T1000 (cell line): ENCODE measurements at places on chromosomes 5 and 9.

DNA sequence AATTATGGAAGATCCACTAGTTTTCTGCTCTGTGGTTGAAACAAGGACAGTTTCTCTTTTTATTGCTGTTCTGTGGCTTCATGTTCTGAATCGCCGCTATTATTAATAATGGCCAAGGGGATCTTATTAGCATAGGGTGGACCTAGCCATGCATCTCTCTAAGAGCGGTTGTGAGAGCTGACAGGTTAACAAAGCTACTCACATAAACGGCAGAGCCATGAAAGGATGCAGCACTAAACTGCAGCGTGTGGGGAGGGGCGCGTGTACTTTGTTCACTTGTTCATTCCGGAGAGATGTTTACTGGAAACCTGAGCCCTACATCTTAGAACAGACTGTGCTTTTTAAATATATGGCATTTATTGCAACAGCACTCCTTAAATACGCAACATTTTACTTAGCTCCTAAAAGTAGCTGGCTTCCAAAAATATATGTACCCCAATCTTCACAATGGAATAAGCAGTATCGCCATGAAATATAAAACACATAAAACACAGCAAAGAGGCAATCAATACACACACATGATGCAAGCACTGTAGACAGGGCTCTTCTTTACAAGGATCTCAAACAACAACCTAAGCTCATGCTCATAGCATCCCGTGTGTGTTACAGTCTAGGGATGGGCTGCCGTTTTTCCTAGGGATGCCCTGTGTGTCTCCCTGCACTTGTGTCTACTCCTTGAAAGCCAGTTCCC, 424.6 kb downstream of the MED10 start:
- DNase-seq, result no peak

DNA sequence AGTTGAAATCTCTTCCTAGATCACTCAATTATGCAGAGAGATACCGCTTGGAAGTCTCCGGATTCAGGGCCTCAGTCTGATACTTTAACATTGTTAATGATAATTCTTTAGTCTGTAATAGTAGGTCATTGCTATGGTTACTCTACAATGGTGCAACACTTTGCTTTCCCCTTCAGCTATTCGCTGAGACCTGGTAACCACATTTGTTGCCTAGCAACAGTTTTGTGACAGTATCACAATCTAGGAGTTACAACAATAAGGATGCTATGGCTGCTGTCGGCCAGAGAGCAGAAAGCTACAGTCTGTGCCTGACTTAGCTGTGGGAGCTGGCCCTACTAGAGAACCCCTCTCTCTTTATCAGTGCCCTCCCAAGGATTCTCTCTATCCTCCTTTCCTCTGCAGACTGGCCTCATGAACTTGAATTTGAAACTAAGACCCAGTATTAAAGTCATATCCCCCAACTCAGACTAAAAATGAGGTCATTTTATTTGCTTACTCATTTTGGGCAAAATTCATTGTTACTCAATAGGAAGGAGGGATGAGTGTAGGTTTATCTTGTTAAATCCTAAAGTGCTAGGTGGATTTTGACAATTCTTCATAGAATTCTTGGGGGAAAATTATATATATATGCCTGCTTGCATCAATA, 39.3 kb downstream of the NR2F1 start:
- DNase-seq, result no peak

- DNase-seq, result no peak
These were observed 307.8 kb downstream of the ENC1 start for GRCh38 chr5:74332682-74333081.

DNA sequence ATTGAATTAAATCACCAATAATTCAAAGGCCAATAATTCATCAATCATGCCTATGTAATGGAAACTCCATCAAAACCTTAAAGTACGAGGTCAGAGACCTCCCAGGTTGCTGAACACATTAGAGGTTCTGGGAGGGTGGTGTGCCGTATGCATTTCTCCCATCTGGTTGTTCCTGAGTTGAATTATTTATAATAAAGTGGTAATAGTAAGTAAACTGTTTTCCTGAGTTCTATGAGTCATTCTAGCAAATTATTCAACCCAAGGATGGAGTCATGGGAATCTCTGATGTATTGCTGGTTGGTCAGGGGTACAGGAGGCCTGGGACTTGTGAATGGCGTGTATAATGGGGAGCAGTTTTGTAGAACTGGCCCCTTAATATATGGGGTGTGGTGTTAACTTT, 191.7 kb downstream of the CARTPT start:
- no peak for DNase-seq

DNA sequence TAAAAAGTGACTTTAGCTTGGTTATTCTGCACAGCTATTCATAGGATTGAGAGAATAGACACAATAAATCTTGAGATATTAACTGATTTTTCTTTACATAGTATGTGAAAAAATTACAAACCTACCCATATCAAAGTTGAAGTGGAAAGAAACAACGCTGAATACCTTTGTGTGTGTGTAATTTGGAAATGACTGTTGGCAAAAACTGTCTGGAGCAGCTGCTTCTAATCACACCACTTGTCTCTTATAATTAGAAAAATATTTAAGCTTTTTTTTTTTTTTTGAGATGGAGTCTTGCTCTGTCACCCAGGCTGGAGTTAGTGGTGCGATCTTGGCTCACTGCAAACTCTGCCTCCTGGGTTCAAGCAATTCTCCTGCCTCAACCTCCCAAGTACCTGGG, 110.8 kb upstream of the POC5 start:
- DNase-seq, result no peak

DNA sequence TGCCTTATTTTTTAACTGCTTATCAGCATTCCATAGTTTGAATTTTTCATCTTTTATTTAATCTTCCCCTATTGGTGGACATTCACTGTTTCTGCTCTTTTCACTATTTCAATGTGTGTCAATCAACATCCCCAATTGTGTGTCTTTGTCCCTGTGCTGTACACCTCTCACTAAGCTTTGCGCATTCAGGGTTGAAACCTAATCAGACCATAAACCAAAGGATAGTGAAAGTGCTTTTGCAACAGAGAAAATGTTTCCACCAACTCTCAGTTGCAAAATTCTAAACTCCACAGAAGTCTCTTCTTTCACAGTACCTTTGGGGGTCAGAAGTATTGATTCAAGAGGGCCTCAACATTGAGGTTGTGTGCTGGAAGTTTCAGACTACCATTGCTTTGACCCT, 127.1 kb upstream of the SAP30L start:
- no peak for DNase-seq

DNA sequence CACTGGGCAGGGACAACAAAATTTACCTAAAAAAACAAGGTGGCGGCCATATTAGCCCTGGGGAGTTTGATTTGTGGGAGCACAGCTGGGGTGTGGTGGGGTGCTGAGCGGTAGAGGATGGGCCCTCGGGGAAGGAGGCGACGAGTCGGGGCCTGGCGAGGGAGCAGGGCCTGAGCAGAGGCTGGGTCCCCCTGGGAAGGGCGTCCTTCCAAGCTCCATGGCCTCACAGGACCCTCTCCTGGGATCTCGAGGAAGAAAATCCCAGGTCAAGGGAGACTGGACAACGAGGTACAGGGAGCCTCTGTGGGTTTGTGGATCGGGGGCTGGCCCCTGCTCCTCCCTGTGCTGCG, 165.5 kb downstream of the CACNA1B start:
- DNase-seq, result no peak

DNA sequence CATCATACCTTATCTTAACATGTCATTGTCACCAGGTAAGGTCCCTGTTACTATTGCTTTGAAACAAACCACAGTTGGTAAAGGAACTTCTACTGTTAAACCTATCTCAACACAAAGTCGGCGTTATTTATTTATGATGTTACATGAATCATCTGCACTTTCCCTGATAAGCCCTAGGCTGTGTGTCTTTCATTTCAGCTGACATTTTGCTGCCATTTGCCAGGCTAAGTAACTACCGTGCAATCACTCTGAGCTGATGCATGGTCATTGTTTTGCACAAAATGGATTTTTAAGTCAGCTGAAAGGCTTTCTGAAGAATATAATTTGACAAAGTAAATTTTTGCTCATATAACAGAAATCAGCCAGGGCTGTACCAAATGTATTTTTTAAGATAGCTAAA, 546.5 kb downstream of the ZNF608 start:
- DNase-seq, result no peak

- no peak for DNase-seq
These were observed 288.0 kb downstream of the ELAVL2 start for GRCh38 chr9:23538067-23538402.

DNA sequence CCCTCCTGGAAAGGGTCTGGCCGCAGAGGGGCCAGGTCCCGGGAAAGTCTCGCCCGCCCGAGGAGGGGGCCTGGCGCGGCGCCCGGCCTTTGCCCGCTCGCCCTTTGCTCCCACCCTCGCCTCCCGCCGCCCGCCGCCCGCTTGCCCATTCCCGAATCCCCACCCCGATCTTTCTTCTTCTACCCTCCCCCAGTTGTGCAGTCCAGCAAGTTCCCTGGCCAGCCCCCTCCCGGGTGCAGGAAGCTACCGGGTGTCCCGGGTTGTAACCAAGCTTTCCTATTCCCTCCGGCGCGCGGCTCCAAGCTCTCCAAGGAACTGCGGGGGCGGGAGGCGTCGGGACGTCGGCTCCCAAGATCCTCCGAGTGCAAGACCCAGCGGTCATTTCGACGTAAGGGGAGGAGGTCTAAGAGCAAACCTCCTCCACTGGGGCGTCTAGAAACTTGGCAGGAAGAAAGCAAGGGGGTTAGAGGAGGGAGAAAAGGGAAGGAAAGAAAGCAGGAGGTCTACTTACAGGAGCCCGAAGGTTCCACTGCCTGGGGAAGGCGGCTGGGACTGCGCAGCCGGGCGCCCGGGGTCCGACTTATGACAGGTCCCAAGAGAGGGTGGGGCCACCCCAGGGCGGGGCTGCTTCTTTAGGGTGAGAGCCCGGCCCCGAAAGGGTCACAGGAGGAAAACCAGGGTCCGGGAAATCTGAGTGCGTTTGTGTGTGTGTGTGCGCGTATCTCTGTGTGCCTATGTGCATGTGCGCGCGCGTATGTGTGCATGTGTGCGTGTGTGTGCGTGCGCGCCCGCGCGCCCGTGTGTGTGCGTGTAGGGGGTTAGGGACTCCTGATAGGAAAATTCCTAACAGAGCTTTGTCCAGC, at the start of gene PTGR1:
PTGR1 (minus strand) TSS at position 556 of the 863 bp plus-strand sequence. CDS start 2,225 bp downstream, outside the sequence.
- DNase-seq, result peak; percentile 46

GRCh38 chr5:149412783-149413476, 33.8 kb upstream of the IL17B start:
- DNase-seq, result no peak

GRCh38 chr5:40681363-40682153, 1.8 kb downstream of the PTGER4 start:
- no peak for DNase-seq

- no peak for DNase-seq
These were observed 9.9 kb upstream of the FBP2 start for GRCh38 chr9:94603259-94604160.

DNA sequence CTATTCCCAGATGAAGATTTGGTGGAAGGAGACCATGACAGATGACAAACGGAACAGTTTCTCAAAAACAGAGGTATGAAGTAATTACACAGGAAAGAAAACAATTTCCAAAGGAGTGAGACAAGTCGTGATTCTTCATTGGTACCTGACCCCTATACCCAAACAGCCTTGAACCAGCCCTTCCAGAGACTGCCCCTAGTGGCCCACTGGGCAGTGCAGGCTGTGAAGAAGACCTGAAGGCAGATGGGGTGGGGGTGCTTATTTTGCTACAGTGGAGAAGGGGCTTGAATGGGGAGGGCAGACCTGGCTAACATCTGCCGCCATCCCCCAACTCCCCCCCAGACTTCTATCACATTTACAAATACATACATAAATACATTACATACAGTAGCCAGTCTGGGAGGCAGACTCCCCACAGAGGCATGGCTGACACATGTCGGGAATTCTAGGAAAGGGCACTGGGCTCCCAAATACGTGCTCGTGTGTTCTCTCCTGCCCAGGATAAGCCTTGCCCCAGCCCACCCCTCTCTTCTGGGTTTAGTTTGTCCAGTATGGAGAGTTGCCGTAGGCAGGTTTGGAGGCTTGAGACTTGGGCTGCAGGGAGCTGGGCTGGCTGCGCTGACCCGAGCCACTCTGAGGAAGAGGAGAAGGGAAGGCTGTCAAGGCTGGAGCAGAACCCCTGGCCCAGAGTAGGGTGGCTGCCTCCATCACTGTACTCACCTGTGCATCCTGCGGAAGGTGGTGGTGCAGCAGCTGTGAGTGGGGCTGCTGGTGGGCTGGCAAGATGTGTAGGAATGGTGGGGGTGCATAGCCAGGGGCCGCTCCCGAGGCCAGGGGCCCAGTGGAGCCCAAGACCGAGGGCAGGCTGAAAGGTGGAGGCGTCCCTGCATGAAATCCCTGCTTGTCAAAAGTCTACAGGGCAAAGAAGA, 105.3 kb downstream of the UBE2R2 start:
- no peak for DNase-seq

- no peak for DNase-seq
These were observed 238.5 kb upstream of the FBXL7 start for GRCh38 chr5:15261269-15261995.

DNA sequence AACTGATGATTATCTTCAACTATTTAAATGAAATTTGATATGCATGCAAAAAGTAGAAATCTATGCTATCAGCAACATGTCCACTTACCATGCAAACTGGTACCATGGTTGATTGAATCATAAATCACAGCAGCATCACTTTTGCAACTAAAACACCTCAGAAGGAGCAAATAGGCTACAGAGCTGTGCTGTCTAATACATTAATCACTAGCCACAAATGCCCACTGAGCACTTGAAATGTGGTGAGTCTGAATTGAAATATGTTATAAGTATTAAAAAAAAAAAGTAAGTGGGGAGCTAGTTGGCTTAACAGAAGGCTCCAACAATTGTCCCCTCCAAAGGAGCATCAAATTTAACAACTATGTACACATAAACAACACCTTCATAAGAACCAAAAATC, 112.5 kb downstream of the FAM114A2 start:
- no peak for DNase-seq

GRCh38 chr9:34899535-34900158, 58.4 kb upstream of the PHF24 start:
- DNase-seq, result peak; percentile 26

DNA sequence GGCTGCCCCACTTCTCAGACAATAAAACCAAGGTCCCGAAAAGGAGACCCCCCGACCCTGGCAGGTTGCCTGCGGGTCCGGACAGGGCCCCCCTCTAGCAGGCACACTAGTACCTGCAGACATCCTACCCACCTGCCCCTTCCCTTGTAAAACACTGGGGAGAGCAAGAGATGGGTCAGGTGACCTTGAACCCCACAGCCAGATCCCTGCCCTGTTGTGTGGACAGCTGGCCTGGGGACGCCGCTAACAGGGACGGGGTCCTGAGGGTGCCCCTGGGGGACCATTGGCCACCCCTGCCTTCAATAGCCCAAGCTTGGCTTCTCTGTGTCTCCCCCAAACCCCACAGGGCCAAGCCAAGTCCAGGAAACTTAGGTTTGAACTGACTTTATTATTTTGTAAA, 45.0 kb upstream of the UBAC1 start:
- no peak for DNase-seq

DNA sequence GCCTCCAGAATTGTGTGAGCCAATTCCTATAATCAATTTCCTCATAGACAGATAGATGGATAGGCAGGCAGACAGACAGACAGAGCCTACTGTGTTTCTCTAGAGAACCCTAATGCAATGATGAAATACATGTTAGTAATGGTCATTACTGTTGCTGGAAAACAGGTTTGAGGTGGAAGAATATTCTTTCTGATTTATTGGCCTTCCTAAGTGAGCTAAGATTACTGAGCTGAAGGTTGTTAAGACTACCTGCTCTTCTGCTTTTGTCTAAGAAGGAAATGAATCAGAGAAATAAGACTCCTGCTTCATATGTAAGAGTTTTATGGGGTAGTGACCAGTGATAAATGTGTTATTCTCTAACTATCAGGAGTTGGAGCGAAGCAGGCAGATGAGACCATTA, 219.9 kb downstream of the ELAVL2 start:
- DNase-seq, result no peak
